Peyer's patch (tissue), 4 donors: ENCODE measurements at places on chromosomes 3 and 15. TPM values are rescaled to one million over a fixed set of nuclear protein-coding genes. Genes with fewer than 3 reads are reported as not detected.

NOX5 gene
- 5.0 TPM for total RNA-seq

FOXB1 gene
- not detected for total RNA-seq

COX17 gene
- total RNA-seq: 30.9 TPM

DNA sequence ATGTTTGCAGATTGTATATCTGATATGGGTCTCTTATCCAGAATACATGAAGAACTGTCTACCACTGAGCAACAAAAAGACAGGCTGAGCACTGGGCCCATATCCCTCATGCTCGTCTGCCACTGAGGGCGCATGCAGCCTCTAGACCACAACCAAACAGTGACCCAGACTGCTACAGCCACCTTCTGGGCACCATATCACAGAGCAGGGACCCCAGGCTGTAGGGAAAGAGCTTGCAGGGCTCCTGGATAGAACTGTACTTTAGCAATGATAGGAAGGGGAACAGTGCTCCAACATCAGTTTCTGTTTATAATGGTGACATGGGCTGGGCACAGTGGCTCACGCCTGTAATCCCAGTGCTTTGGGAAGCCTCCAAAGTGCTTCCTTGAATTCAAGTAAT lies 40.2 kb upstream of the TMEM87A start:
- no peak overlapping the region for H3K27ac ChIP-seq
- no peak overlapping the region for H3K4me3 ChIP-seq
- H3K27me3 ChIP-seq: no peaks in the 10 kb centered on the region
- peaks cover 22% of the 10 kb centered on the region for H3K36me3 ChIP-seq
- DNase-seq: no peak

- H3K36me3 ChIP-seq: no peaks in the 10 kb centered on the region
- H3K4me1 ChIP-seq: no peaks in the 10 kb centered on the region
- H3K4me3 ChIP-seq: no peak overlapping the region
Observed at GRCh38 chr15:38369936-38370478, 83.9 kb upstream of the FAM98B start.

DNA sequence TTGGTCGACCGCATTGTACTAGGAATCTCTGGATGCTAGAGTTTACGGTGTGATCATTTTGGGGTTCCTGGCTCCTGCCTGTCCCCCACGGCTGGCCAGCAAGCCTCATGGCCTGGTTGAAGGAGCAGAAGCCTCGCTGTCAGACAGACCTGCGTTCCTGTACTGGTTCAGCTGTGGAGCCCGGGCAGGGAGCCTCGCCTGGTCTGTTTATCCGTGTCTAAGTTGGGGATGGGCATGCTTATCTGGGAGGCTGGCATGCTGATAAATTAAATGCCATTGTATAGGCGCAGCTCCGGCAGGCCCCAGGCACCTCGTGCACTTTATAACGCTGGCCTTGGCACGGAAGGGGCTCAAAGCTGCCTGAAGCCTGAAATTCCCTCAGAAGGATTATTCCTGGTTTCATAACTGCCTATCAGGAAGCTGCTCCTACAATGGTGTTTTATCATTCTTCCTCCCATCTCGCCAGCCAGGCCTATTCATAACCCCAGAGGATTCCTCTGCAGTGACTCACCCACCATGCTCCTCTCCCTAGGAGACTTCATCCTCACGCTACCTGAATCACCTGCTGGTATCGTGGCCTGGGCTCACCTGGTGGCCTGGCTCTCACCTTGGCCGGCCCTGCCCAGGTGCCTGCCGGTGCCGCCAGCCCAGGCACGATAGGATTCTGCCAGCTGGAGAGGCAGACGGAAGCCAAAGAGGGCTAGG lies 110.9 kb downstream of the ASB7 start:
- peak overlapping the region; percentile 32 for H3K27ac ChIP-seq
- H3K36me3 ChIP-seq: no peaks in the 10 kb centered on the region
- no peaks in the 10 kb centered on the region for H3K4me1 ChIP-seq
- DNase-seq: no peak
- H3K4me3 ChIP-seq: no peak overlapping the region

VEPH1 gene
- total RNA-seq: 5.8 TPM

- no peak overlapping the region for H3K4me3 ChIP-seq
- no peak for DNase-seq
Observed at GRCh38 chr3:66991459-66991858, 6.6 kb upstream of the KBTBD8 start.

CTDSPL2 gene
- total RNA-seq: 97.7 TPM

DNA sequence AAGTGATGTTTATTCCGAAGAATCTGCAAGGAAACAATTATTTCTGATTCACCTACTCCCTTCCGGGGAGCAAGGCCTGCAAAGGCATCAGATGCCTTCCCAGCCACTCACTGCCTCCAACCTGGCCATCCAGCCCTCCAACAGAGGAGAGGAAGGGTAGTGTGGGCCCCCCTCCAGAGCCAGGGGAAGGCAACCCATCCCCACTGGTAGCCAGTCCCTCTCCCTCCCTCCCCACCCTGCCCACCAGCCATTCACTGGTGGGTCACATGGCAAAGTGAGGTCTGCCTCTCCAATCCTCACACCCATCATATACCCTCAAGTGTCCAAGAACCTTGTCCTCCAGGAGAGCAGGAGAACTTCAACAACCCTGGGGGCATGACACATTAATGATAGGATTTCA lies 2.4 kb upstream of the VIPR1 start:
- DNase-seq: peak; percentile 33
- H3K27me3 ChIP-seq: no peaks in the 10 kb centered on the region
- peaks cover 3% of the 10 kb centered on the region for H3K4me1 ChIP-seq
- H3K36me3 ChIP-seq: no peaks in the 10 kb centered on the region

MUC20 gene
- 71.8 TPM for total RNA-seq

EFL1 gene
- total RNA-seq: 39.2 TPM

DNA sequence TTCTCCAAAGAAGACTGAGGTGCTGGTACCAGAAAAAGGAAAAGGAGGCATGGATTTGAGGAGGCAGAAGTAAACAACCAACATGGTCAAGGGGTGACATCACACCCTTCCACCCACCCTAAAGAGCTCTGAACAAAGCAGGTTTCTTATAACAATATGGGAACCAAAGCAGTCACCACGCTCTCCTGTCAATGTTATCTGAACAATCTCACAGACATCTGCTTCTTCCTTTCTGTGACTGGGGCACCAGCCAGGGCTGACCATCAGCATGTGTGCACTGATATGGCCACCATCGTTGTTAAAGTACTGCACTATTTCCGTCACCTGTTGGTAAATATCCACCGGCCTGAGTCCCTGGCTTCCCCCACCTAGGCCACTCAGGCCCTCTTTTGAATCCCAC lies 252.9 kb downstream of the SHQ1 start:
- no peak for DNase-seq
- no peaks in the 10 kb centered on the region for H3K4me1 ChIP-seq
- H3K27ac ChIP-seq: no peak overlapping the region
- H3K4me3 ChIP-seq: no peak overlapping the region
- H3K27me3 ChIP-seq: no peaks in the 10 kb centered on the region
- H3K36me3 ChIP-seq: no peaks in the 10 kb centered on the region
